T-helper 2 cell (primary cell): ENCODE measurements at places on chromosomes 1 and 21.

- DNase-seq: no peak
Measured at GRCh38 chr1:53148123-53148522, 5.7 kb upstream of the SLC1A7 start.

DNA sequence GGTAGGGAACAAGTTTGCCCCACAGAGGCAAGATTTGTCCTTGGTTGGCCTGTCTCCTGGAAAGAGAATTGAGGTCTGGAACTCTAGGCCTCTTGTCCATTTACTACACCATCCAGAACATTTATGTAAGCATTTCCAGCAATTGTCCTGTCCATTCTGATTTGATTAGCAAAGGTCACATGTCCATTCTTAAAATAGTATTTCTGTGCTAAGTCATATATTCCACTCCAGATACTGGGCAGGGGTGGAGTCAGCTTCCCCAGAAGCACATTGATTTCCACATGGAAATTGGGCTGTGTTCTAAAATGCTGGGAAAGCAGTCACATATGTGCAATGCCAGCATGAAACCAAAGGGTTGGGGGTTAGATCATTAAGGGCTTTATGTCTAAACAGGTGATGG, 21.5 kb upstream of the FMN2 start:
- DNase-seq: no peak

- DNase-seq: no peak
Measured at GRCh38 chr1:195345149-195345548, 1263.1 kb downstream of the KCNT2 start.

- no peak for DNase-seq
Measured at GRCh38 chr1:228528612-228529011, 41.4 kb downstream of the RNF187 start.

DNA sequence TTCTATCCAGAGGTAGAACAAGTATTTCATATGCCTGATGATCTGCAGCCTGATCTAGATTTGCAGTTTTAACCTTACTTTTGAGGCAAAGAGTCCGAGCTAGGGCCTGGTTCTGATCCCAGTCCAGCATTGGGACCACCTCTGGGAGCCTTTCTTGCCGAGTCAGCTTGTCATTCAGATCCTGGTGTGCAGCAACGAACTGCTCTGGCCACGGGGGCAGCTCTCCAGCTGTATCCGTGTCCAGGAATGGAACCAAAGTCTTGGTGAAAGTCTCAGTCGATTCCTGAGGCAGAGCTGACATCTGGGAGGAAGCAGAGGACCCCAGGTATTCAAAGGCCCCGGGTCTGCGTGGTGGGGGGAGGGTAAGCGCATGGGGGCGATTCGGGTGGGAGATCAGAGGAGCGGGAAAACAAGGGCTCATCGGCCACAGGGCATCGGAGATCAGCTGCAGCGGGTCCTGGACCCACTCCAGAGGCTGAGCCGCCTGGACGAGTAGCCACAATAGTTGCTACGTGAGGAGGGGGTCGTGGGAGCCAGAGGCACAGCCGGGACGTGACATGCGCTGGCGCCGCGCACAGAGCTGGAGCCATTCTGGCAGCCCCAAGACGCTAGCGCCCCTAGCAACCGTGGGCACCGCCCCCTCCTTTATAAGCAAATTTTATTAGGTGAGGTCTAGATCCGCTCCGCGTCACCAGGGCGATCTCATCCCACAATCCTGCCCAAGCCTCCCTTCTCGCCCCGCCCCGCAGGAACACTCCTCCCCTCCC, 32.4 kb upstream of the BSDC1 start:
- no peak for DNase-seq

GRCh38 chr1:178119628-178120027, 25.7 kb downstream of the RASAL2 start:
- no peak for DNase-seq

GRCh38 chr1:219952361-219952760, 24.0 kb upstream of the SLC30A10 start:
- no peak for DNase-seq

- no peak for DNase-seq
Measured at GRCh38 chr1:201955729-201956143, 433 bp downstream of the TIMM17A start.

- DNase-seq: peak; percentile 44
Measured at GRCh38 chr1:154419620-154420571, 14.8 kb downstream of the IL6R start.

DNA sequence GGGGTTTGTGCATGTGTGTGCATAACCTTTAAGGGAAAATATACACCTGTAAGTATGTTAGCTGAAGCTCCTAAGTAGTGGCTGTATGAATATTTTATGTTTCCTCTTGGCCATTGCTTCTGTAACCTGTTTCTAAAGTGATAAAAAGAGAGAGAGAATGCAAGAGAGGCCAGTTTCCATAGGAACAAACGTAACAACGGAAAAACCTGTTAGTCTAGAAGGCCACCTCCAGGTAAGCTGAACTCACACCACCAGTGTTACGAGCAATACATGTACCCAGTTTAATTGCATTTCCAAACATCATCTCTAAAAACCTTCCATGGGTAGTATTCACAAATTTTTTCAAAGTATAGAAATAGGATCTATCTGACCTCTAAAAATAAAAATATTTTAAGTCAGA, 63.1 kb downstream of the PLPPR4 start:
- DNase-seq: no peak
